ENCODE measurements at places on chromosomes 7 and 10.
A peak's percentile ranks its signal among the peaks of the same experiment; 100 is the strongest.

DNA sequence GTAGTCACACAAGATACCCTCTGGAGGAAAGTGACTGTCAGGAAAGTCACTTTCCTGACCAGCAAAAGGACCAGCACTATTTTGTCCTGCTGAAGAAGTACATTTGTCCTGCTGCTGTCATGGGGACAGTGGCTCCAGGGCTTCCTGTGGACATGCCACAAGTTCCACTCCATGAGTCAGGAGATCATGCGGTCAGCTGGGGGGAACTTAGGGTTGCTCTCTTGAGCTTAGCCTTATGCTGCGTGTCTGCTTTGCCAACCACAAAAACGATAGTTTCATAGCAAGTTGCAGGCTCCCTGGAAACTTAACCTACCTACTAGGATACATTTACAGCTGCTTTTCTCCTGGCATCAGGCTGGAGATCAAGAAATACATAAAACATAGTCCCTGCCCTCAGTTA lies 19.8 kb upstream of the ALOX5 start:
- peak; percentile 85 for DNase-seq

GRCh38 chr7:51269321-51269720 lies 47.3 kb downstream of the COBL start:
- DNase-seq, result no peak

- no peak for DNase-seq
Observed at GRCh38 chr7:79165225-79165624, 288.2 kb downstream of the MAGI2 start.

DNA sequence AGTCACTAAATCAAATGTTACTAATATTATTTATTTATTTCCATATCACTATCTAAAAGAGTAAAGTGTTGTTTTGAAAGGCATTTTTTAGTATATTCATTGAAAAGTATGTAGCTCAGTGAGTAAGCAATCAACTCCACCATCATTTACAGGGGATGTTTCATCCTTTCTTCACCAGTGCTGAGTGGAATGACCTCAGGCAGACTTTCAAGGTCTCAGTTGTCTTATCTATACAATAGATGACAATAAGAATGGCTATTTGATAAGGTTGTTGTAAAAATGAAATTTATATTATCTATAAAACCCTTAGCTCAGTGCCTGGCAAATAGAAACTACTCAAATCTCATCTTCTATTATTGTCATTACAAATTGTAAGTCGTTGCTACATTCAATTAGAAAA lies 204.3 kb upstream of the CSTF2T start:
- no peak for DNase-seq

DNA sequence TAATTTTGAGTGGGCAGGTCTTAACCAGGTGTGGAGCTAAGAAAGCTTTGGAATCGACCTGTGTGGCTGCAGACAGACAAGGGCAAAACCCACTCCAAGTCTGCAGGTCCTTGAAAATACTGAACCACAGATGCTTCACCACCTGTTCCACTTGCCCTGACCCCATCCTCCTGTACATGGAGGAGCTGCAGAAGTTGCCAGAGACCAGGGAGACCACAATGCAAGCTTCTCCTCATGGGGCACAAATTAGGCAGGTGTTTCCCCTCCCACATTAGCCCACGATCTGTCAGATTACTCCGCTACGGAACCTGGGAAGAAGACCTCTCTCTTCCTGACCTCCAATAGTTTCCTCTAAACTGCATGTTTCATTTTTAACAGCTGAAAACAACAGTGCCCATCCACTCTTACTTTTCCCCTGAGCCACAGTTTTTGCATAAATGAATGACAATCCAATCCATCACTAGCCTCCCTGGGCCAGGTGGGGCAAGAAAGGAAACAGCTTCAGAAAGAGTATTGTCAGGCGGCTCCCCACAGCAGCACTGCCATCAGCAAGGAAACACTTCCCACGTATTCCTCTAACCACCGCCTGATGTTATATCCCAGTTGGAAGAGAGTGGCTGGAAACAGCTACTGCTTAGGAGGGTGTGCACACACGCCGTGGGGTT lies 141.6 kb downstream of the PRKAG2 start:
- DNase-seq, result no peak

DNA sequence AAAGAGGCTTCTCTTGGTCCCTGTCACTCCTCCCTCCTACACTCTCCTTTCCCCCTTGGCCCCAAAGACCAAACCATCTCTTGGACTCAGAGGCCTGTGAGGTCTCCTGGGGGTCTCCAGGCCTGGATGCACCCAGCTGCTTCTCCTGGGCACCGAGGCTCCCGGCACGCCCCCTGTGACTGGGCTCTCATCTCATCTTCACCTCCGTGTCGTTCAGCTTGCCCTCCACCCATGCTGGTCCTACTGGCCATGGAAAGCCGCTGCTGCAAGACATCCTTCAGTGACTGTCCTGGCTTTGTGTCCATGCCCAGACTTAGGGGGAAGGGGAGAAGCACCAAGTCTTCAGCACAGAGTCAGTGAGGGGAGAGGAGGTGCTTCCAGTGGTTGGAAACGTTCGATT lies 141.4 kb upstream of the RET start:
- DNase-seq, result no peak

GRCh38 chr10:76251841-76252671 lies 820.6 kb downstream of the LRMDA start:
- DNase-seq, result no peak

DNA sequence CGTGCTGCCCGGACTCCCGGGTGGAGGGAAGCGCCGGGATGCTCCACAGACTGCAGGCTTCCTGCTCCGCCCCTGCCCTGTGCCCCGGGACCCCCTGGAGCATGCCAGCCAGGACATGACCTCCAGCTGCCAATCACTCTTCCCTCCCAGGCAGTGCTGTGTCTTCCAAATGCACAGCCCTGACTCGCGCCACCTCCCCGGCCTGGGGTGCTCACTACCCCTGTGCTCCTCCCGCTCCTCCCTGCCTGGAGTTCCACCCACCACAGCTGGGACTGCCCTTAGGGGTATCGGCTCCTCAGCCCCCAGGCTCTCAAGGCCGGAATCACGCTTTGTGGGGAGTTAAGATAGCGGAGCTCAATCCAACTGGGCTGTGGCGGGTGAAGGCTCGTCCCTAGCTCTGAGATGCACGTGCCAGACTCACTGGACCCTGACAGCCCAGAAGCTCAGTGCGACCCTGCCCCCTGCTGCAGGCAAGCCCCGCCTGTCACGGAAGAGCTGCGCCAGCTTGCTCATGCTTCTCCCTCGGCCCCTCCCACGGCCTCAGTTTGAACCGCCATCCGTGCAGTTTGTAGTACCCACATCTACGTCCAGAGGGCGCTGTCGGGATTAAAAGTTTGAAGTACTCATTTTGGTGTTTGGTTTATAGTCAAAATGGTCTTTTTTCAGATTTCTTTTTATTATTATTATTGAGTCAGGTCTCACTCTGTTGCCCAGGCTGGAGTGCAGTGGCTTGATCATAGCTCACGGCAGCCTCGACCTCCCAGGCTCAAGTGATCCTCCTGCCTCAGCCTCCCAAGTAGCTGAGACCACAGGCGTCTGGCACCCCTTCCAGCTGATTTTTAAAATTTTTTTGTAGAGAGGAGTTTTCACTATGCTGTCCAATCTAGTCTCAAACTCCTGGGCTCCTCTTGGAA lies 142.5 kb upstream of the TCERG1L start:
- DNase-seq, result peak; percentile 31

All from inflammatory macrophage treated with lipopolysaccharide for 1 hour (primary cell).